NCI-H460 (cell line): ENCODE measurements at places on chromosomes 5 and 9. TPM values are rescaled to one million over a fixed set of nuclear protein-coding genes. Genes with fewer than 3 reads are reported as not detected.

DNA sequence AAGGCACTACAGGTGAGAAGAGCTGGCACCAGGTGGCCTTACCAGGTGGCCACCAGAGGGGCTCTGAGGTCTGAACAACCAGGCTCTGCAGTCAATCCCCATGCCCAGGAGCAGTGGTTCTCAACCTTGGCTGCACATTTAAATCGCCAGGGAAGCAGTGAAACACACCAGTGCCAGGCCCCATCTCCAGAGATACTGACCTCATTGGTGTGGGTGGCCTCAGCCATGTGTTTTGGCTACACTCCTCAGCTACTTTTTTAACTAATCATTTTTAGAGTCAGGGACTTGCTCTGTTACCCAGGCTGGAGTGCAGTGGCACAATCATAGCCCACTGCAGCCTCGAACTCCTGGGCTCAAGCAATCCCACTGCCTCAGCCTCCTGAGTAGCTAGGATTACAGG, 56.0 kb downstream of the GABBR2 start:
- no peak for DNase-seq

Gene FAXDC2
- not detected in 2 replicates for total RNA-seq

- DNase-seq: no peak
These were observed 1099.7 kb downstream of the DTWD2 start for GRCh38 chr5:117888688-117889087.

DNA sequence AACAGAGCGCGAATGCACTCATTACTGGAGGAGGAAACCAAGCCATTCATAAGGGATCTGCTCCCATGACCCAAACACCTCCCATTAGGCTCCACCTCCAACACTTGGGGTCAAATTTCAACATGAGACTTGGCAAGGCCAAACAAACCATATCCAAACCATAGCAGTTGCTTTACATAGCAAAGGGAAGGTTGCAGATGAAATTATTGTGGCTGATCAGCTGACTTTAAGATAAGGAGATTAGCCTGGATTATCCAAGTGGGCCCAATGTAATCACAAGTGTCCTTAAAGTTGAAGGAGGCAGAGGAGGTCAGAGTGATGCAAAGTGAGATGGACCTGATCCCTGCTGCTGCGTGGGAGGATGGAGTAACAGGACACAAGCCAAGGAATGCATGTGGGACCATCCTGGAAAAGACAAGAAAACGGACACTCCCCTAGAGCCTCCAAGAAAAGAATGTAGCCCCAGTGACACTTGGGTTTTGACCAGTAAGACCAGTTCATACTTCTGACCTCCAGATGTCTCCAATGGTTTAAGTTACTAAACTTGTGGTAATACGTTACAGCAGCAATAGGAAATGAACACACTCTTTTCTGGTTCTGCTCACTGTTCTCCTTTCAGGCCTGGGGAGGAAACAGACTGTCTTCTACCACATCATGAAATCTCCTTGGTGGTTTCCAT, 167.3 kb downstream of the GNAQ start:
- no peak for DNase-seq

GRCh38 chr9:99158629-99159028, 53.7 kb downstream of the TGFBR1 start:
- peak; percentile 12 for DNase-seq

Gene COL23A1
- 0.06 TPM in 1 of 2 replicates, not detected in the other for total RNA-seq

- DNase-seq: no peak
These were observed 242.6 kb downstream of the DENND1A start for GRCh38 chr9:123687246-123687751.

DNA sequence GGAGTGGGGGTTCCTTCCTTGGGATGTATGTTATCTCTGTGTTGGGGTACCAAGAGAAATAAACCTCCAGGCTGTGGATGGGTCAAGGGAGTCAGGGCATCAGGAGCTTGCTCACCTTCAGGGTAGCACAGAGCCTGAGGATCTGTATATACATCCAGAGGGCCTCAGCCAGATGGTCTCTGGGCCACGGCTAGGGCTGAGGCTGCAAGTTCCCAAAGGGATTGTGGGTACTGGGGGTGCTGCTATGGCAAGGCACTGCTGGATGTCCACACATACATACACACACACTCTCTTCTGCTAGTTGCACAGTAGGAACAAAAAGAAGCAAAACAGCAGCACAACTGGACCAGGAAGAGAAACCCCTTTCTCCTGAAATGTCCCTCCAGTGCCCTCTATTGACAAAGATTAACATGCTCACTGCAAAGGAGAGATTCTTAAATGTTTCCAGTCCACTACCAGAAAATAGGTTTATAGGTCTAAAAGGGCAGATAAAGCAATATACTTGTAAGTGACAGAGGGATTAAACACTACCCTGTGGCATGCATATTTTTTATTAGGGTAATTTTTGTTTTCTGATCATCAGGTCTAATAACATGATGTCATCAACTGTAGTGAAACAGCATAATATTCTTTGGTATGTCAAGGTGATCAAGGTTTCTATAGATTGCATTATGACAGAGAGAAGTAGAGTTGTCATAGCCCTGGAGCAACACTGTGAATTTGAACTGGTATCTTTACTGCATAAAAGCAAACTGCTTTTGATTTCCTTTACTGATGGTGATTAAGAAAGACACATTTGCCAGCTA, 56.3 kb upstream of the KCNN2 start:
- DNase-seq: peak; percentile 8

DNA sequence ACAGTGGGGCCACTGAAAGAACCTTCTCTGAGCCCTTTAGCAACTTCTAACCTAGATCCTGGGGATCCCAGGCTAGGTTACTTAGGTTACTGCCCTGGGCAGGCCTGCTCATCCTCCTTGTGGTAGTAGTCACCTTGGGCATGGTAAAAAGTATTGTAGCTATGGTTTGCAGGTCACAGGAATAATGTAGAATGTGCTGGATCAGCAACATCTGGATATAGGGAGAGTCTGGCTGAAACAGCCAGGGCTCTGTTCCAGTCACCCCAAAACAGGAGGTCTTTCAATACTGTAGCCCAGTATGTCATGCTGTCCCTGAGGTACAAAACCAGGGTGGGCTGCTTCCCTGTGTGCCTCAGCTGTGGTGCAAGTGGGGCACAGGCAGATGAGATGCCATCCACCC, 33.6 kb downstream of the UGT3A2 start:
- no peak for DNase-seq

DNA sequence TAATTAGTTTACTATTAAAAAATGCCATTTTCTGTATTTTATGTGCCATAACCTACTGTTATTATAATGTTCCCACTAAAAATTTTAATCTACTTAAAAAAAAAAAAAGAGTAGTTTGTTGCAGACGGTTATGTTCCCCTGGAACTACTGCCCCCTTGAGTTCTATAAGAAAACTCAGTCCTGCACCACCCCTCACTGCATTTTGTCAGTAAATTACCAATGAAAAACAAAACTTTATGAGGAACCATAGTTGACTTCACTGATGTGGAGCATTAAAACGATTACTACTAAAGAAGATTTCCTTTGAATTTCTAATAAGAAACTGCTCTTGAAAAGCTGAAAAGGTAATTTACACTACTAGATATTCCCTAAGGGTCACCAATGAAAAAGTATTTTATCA, 288.7 kb downstream of the FBXL17 start:
- peak; percentile 8 for DNase-seq

- peak; percentile 36 for DNase-seq
These were observed 44.0 kb upstream of the MAP1B start for GRCh38 chr5:72063219-72063819.

DNA sequence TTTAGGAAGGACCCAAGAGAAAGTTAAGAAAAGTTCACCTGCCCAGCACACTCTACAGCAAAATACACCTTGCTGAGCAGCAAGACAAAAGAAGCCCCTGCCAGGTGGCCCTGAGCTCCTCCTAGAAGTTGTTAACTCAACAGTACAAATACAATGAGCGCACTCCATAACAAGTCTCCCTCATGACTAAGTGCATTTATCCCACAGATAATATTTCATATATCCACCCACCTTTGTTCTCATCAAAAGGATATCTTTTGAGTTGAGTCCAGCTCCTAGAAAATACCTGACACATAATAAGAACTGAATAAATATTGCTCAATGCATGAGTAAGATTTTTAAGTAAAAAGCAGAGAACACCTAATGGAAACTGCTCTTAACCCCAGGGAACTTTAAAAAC, 73.3 kb downstream of the ABCA1 start:
- DNase-seq: no peak

Gene KLF9
- 7.1 and 7.4 TPM in 2 replicates for total RNA-seq

GRCh38 chr9:133256686-133257091, 18.3 kb downstream of the ABO start:
- DNase-seq: no peak

DNA sequence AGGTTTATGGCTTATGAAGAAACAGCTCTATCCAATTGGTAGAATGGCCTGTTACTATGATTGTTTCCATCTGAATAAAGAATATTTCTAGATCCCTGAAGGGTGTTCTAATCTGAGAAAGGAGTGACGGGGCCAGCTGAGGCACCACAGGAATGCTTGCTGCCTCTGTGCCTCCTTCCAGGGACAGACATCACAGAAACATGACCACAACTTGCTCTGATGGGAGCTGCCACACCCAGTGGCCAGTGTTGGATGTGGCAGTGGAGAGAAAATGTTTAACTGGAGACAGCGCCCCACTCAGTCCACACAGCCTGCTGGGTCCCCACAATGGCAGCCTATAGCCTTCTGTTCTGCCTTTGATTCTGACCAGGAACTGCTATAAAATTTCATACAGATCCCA, 38.6 kb upstream of the TESK1 start:
- no peak for DNase-seq

Gene SGTB
- 26.0 and 30.3 TPM in 2 replicates for total RNA-seq

GRCh38 chr5:15290953-15291352, 209.0 kb upstream of the FBXL7 start:
- DNase-seq: no peak

GRCh38 chr9:27487128-27487640, 36.9 kb upstream of the IFNK start:
- DNase-seq: no peak

GRCh38 chr5:127924606-127925005, 159.0 kb upstream of the SLC12A2 start:
- no peak for DNase-seq

GRCh38 chr9:98971168-98971914, 27.6 kb downstream of the COL15A1 start:
- DNase-seq: no peak

DNA sequence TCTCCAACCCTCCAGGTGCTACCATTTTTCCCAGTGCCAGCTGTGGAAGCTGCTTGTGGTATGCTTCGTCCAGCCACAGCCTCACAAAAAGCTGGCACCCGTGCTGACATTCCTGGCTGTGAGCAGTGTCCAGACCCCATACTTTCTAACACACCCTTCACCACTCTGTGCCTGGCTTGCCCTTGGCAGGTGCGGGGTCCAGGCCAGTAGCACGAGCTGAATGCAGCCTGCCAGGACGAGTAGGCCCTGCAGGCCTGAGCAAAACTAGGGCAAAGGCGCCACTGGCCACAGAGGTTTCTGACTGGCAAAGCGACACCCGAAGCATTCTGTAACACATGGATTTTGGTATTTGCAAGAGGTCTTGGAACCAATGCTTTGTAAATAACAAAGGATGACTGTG, 26.0 kb upstream of the GHR start:
- no peak for DNase-seq

- DNase-seq: peak; percentile 65
These were observed 31.4 kb downstream of the ANXA6 start for GRCh38 chr5:151126199-151126645.

Gene POU5F2
- 0.58 and 0.87 TPM in 2 replicates for total RNA-seq

Gene F12
- total RNA-seq: 10.9 and 12.8 TPM in 2 replicates

Gene TMOD1
- 1.9 and 2.2 TPM in 2 replicates for total RNA-seq

- DNase-seq: no peak
These were observed 242.1 kb downstream of the FSTL4 start for GRCh38 chr5:133370036-133370831.

- no peak for DNase-seq
These were observed 41.0 kb downstream of the FGD3 start for GRCh38 chr9:92988215-92988768.

Gene RGMB
- 24.9 and 27.5 TPM in 2 replicates for total RNA-seq

Gene HBEGF
- 5.4 and 6.1 TPM in 2 replicates for total RNA-seq

Gene MLANA
- not detected in 2 replicates for total RNA-seq

GRCh38 chr9:18159254-18159653, 314.7 kb upstream of the ADAMTSL1 start:
- DNase-seq: no peak

- peak; percentile 76 for DNase-seq
These were observed 128.4 kb upstream of the TRPM3 start for GRCh38 chr9:71249729-71250317.

GRCh38 chr5:159175547-159175946, 33.8 kb downstream of the RNF145 start:
- DNase-seq: no peak

DNA sequence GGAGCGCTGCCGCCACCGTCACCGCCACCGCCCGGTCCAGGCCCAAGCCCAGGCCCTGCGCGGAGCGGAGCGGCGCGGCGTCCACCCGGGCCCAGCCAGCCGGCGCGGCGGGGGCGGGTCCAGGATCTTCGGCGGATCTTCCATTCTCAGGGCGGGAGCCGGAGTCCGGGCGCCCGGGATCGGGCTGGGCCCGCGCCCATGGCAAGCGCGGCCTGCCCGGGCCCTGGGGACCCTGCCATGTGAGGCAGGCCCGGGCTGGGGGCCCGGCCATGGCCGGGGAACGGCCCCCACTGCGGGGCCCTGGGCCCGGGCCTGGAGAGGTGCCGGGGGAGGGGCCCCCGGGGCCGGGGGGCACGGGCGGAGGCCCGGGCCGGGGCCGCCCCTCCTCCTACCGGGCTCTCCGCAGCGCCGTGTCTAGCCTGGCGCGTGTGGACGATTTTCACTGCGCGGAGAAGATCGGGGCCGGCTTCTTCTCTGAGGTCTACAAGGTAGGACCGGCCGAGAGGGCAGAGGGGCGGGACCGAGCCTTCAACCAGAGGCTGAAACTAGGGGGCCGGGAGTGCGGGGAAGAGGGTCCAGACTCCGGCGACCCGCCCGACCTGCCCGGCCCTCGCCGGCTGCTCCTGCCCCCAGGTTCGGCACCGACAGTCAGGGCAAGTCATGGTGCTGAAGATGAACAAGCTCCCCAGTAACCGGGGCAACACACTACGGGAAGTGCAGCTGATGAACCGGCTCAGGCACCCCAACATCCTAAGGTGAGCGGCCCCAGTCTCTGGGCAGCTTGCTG, 482 bp downstream of the TESK1 start:
- no peak for DNase-seq

Gene RELL2
- total RNA-seq: 1.5 and 2.1 TPM in 2 replicates

GRCh38 chr5:126499853-126500342, 76.7 kb downstream of the GRAMD2B start:
- no peak for DNase-seq

- no peak for DNase-seq
These were observed 1.8 kb downstream of the HACD4 start for GRCh38 chr9:21029661-21030060.

Gene ACO1
- total RNA-seq: 20.3 and 20.7 TPM in 2 replicates

Gene LARP1
- total RNA-seq: 79.8 and 86.0 TPM in 2 replicates

DNA sequence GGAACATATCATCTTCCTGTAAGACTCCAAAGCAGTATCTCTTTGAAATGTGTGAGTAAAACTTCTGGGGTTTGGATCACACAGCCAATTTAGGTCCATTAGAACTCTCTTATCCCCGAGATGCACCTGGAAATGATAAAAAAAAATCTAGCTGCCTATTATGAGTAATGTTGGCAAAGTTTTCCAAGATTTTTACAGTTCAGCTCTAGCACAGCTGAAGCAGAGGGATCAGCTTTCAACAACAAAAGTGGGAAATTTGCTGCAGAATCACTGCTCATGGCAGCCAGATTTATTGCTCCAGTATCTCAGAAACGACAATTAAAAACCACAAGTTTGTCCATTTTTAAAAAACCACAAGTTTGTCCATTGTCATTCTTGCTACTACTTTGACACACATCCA, 292.2 kb downstream of the IRX2 start:
- DNase-seq: no peak

- DNase-seq: no peak
These were observed 111.8 kb upstream of the IER5L start for GRCh38 chr9:129289883-129290282.
